ENCODE measurements at places on chromosomes 4 and X.

DNA sequence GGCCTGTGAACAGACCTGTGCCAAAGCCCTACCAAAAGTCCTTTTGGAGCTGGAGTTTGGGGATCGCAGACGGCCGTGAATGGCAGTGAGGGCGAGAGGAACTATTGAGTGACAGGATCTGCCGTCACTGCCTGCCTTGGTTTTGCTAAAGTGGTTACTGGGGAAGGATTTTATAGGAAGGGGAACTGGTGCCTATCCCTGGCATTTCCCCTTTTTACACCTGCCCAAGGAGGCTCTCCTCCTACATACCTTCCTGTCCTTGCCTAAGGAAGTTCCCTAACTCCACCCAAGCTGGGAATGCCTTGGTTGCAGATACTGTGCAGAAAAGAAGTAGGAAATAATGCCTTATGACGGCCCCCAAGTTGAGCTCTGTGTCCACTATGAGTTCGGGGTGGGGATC lies 14.5 kb downstream of the LONRF3 start:
- DNase-seq, result no peak

GRCh38 chr4:125433453-125433852 lies 118.7 kb downstream of the FAT4 start:
- no peak for DNase-seq

DNA sequence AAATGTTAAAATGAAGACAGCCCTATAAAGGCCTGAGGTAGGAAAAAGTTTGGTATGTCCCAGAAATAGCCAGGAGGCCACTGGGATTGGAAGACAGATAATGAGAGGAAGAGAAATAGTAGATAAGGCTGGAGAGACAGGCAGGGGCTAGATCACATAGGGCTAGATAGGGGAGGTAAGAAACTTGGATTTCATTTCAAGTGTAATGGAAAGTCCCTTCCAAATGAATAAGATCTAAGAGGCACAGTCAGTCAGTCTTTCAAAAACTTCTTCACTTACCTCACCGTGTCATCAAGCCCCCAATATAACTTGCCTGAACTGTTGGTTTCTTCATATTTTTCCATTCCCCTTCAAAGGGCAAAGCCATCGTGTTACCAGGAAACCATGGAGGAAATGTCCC lies 121.8 kb downstream of the SPCS3 start:
- no peak for DNase-seq

DNA sequence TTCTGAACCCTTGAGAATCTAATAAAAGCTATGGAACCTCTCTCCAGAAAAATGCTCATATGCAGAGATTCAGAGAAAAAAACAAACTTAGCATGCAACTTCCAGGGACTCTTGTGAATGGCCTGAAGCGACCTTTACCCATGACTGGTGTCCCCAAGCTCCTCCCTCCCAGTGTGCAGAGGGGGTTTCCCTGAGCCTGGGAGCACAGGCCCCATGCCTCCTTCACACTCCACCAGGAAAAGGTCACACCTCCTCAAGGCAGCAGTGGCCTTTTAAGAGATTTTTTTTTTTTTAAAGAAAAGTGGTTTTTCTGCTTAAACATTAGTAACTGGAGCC lies 13.3 kb upstream of the UBA6 start:
- no peak for DNase-seq

DNA sequence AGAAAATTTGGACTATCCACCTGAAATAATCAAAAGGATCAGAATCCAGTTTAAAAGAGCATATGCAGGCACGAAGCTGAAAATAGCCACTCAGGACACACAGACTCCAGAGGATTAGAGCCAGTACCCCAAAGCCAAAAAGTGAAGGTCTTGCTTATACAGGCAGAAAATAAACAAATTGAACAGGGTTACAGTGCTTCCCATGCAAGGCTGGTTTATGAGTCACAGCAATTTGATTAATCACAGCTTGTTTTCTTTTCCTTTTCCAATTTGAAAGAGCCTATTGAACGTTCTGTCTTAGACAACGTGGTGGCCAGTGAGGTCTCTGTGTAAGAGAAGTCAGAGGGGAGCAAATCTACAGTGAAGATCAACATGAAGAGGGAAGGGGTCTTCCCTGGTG lies 10.2 kb downstream of the HGFAC start:
- DNase-seq, result no peak

- DNase-seq, result no peak
These were observed 10.1 kb downstream of the GDPD2 start for GRCh38 chrX:70432936-70433847.

DNA sequence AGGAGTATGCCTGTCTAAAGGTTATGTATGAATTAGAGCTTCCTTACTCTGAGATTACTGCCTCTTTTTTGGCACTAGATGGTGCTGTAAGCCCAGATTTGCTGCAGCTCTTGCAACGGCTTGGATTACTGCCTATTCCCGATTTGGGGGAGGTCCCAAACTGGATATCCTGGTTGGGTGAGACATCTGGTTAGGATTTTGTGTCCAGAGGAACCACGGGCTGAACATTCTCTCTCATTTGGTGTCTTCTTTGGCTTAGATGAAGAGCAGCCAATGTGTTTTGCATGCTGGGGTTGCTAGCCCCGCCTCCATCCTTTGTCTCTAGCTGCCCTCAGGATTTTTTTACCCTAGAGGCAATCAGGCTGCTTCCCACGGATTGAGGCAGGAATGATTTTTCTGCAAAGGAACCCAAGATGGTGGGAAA lies 31.9 kb downstream of the F8A1 start:
- DNase-seq, result peak; percentile 41

GRCh38 chr4:112277220-112277619 lies 8.5 kb downstream of the TIFA start:
- DNase-seq, result no peak

DNA sequence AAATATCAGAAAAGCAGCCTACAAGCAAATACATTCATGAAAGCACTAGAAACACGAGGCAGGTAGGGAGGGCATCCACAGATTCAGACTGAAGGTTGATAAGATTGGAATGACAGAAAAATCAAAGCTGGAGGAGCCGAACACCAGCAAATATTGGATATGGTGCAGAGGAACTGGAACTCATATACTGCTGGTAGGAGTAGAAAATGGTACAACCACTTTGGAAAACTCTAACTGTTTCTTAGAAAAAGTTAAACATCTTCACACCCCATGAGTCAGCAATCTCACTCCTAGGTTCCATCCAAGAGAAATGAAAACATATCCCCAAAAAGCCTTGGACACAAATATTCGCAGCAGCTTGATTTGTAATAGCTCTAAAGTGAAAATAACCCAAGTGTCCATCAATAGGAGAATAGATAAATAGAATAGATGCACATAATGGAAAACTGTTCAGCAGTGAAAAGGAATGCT lies 27.1 kb downstream of the CD99L2 start:
- no peak for DNase-seq

GRCh38 chr4:112085156-112086035 lies 59.9 kb upstream of the FAM241A start:
- no peak for DNase-seq

GRCh38 chr4:56038487-56039162 lies 89.9 kb downstream of the CEP135 start:
- no peak for DNase-seq

DNA sequence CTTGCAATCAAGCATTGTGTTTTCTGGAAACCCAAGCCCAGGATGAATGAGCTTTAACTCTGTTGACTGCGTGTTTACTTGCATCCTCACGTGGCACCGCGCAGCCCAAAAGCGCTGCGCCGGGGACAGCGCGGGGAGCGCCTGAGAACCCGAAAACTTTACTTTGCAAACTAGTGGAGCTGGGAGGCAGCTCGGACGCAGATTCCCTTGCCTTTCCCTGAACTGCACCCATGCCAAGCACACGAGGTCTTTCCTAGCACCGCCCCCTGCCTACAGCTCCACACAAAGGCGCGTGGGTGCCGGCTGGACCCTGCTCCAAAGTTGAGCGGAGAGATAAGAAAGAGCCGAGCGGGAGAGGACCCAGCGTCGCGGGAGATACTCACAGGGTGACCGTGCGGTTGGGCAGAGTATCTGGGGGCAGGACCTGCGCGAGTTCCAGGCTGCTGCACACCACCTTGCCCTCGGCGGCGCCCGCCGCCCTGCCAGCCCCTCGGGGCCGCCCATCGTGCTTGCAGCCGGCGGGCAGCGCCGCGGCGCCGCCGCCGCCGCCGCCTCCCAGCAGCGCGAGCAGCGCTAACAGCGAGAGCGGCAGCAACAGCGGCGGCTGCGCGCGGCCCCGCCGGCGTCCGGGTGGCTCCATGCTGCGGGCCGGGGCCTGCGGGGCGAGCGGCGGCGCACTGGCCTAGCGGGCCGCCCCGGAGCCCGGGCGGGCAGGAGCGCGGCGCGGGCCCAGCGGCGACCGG lies 550 bp downstream of the ADGRA3 start:
- DNase-seq, result no peak

- no peak for DNase-seq
These were observed 285.5 kb downstream of the PDGFC start for GRCh38 chr4:156686120-156686519.

DNA sequence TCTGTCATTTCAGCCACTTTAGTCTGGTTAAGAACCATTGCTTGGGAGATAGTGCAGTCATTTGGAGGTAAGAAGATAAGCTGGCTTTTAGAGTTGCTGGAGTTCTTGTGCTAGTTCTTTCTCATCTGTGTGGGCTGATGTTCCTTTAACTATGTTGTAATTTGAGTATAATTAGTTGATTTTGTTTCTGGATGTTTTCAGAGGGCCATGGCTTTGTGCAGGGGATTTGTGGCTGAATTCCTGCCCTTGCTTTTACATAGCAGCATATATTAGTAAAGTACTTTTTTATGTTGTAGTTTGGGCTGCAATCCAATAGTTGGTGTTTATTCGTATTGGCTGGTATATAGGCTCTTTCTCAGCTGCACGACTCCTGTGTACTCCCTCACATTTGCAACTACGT lies 339.6 kb downstream of the ANKRD50 start:
- no peak for DNase-seq

DNA sequence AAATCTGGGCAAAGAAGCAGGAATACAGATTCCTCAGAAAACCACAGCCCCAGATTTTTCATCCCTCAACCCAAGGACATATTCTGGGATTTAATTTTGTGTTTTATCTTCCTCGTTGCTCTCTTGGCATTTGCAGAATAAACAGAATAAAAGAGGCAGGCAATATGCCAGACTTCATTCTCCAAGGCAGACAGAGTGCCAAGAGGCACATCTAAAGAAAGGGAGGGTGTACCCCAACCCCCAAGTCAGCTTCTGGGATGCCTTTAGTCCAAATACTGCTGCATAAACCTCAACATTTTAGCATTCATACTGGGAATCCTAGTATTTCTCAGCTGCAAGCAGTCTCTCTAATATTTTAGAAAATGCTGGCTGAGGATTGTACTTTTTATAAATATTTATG lies 629.2 kb downstream of the KLHL13 start:
- no peak for DNase-seq

GRCh38 chr4:10690185-10690907 lies 5.8 kb upstream of the CLNK start:
- no peak for DNase-seq

DNA sequence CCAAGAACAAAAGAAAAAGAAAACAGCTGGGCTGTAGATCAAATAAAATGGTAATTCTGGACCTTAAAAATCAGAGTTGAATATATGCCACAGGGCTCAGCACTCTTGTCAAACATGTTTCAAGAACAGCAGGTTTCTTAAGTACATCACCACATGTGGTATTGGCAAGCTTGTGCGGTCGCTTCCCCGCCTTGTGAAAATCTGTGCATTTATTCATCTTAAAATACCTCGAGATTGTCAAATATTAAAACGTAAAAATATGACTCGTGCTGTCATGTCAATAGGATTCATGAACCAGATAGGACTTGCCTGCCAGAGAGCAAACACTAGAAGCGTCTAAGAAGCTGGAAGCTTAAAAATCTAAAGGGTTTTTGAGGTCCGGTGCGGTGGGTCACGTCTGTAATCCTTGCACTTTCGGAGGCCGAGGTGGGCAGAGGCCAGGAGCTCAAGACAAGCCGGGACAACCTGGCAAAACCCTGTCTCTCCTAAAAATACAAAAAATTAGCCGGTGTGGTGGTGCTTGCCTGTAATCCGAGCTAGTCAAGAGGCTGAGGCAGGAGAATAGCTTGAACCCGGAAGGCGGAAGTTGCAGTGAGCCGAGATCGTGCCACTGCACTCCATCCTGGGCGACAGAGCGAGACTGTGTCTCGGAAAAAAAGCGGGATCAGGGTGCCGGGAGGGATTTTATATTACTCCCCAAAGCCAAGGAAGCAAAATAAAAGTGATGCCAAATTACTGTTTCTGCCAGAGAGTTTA lies 40.2 kb upstream of the TMEM154 start:
- no peak for DNase-seq

- DNase-seq, result no peak
These were observed 1060.2 kb downstream of the TECRL start for GRCh38 chr4:63348735-63349673.

GRCh38 chr4:60296386-60296785 lies 903.7 kb upstream of the ADGRL3 start:
- DNase-seq, result no peak

- DNase-seq, result no peak
These were observed 42.3 kb downstream of the TRIM2 start for GRCh38 chr4:153246446-153247115.

DNA sequence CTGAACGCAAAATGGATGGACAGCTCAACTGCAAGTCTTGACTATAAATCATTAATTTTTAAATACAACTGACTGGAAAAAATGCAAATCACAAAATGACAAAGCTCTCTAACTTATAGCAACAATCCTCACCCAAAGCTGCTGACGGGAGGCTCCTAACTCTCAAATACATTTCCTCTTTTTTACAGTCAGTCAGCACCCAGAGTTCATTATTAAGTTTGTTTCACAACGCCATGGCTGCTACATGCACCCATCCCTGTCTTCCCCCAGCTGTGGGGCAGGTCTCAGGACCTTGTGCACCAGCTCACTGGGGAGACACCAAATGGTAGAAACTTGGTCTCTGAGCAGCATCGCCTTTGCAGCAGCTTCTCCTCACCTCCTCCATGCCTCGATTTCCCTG lies 97.6 kb downstream of the SLC34A2 start:
- no peak for DNase-seq

GRCh38 chrX:1425381-1425780 lies 27.3 kb downstream of the ASMTL start:
- DNase-seq, result no peak

GRCh38 chr4:107666134-107666533 lies 53.9 kb downstream of the PAPSS1 start:
- DNase-seq, result no peak
